Activated effector memory CD4-positive, alpha-beta T cell treated with Interleukin-2 at 50 U/mL for 16 hours (primary cell): ENCODE measurements at places on chromosomes 6 and 20.

DNA sequence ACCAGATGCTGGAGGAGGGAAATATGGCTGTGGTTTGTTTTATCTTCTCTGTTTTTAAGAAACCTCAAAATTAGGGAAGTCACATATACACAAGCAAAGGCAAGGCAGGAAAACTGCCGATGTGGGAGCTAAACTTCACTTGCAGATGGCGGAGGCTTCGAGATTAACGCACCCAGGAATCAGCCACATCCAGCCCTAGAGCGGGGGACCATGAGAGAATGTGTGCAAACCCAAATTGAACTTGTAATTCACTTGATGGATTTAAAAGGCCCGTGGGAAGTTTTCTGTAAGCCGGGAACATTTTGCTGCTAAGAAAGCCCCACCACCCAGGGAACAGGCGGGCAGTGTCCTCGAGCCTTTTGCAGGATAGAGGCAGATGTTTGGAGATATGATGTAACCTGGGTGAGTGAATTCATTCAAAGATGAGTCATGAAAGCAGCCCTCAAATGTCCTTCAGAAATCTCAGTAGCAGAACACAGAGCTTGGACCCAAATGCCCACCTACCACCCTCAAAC is 39.9 kb downstream of the PREX1 start:
- DNase-seq, result no peak

DNA sequence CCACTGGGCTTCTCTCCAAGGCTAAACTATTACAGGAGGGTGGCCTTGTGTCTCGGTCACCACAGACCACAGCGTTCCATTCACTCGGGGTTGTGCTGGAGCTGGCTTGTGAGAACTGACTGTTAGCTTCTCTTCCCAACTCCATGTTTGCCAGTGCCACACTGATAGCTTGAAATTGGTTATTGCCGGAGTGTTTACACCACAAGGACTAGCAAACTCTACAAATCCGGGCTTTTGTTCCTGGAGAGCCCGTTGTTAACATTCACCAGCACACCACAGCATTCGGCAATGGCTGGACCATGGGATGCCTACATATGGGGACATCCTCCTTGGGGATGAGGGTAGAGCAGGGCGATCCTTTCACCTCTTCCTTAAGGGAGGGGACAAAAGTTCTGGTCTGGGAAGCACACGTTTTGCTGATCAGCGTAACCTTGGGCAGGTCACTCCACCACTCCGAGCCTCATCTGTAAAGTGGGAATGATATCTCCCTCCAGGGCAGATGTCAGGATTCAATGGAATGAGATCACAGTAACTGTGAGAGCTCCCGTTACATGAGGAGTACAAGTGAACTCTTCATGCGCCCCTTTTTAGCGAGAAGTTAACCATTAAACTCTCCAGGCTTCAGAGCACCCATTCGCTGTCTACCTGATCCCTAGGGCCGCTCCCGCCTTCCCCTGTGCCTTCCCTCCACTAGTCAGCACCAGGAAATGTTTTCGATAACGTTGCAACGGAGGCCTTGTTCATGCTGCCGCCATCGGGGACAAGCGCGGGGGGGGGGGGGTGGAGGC is 41.7 kb upstream of the TTPAL start:
- DNase-seq, result no peak

GRCh38 chr20:25076201-25076600 is 5.7 kb downstream of the VSX1 start:
- DNase-seq, result no peak

- peak; percentile 10 for DNase-seq
These were observed 115.6 kb downstream of the TMEM170B start for GRCh38 chr6:11653028-11653583.

DNA sequence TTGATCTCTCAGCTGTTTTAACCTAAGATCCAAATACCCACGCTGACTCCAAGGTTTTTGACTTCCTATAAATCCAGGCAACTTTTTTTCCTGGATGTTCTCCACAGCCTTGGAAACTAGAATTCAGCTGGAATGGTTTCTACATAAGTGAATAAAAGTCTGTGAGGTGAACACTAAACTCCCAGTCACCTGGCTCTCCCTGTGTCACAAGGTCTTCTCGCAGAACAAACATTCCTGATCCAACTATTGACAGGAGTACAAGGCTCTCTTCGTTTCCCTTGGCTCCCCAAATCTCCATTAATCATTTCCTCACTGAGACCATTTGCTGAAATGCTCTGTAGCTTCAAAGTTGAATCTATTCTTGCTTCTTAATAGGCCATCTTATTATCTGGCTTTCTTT is 265.7 kb downstream of the ADGRG6 start:
- DNase-seq, result no peak

DNA sequence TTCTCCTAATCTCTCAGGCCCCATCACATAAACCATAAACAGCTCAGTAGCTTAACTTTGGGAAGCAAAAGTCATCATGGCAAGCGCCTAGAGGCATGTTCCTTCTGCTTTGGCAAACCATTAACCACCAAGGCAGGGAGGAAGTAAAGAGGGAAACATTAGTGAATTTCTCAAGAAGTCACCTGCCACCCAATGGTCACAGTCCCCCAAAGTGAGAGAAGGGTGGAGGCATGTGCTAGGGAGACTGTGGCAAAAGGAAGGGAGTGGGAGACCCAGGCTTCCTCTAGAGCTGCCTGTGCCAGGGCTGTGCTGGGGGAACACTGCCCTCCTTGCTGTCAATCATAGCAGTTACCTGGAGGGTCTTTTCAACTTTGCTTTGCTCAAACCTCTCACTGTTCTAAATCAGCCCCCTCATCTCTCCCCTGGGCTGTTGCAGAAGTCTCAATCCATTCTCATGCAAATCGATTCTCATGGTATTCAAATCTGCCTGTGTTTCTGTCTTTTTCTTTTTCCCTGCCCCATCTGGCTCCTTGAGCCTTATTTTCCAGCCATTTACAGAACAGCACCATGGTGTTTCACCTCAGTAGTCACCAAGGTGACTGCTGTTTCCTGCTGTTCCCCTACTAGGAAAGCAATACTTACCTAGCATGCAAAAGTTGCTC is 1.8 kb upstream of the RNF24 start:
- DNase-seq, result no peak

DNA sequence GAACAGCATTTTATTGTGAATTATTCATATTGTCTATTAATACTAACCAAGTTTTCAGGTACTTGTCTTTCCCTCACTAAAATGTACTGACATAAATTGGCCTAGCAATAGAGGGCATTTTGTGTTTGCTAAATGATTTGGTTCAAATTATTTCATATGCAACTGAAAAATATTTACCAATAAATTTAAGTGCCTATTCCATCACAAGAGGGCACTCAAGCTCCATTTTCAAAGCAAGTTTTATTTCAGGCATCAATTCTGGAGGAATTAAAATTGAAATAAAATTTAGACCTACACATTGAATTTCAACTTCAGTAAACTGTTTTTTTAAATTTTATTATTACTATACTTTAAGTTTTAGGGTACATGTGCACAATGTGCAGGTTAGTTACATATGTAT is 114.3 kb upstream of the SYNCRIP start:
- no peak for DNase-seq

GRCh38 chr6:75024828-75025227 is 181.0 kb downstream of the COL12A1 start:
- no peak for DNase-seq

GRCh38 chr20:49938173-49939163 is 2.3 kb downstream of the RNF114 start:
- no peak for DNase-seq

DNA sequence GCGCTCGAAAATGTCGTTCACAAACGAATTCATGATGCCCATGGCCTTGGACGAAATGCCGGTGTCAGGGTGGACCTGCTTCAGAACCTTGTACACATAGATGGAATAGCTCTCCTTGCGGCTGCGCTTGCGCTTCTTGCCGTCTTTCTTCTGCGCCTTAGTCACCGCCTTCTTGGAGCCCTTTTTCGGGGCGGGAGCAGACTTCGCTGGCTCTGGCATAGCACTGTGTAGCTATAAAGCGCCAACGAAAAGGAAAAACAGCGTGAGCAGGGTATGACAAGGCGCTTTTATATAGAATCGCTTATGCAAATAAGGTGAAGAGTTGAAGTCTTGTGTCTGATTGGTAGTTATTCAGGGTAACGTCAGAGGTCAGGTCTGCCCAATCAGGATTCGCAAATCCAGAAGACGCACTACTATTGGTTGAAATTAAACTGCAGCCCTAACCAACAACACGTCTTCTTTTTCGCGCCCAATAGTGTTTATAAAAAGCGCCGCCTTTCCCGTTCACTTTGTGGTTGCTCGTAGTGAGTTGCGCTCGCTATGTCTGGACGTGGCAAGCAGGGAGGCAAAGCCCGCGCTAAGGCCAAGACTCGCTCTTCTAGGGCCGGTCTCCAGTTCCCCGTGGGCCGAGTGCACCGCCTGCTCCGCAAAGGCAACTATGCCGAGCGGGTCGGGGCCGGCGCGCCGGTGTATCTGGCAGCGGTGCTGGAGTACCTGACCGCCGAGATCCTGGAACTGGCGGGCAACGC is 114.8 kb upstream of the PRSS16 start:
- peak; percentile 81 for DNase-seq

GRCh38 chr6:137486416-137486815 is 7.8 kb downstream of the OLIG3 start:
- DNase-seq, result no peak

DNA sequence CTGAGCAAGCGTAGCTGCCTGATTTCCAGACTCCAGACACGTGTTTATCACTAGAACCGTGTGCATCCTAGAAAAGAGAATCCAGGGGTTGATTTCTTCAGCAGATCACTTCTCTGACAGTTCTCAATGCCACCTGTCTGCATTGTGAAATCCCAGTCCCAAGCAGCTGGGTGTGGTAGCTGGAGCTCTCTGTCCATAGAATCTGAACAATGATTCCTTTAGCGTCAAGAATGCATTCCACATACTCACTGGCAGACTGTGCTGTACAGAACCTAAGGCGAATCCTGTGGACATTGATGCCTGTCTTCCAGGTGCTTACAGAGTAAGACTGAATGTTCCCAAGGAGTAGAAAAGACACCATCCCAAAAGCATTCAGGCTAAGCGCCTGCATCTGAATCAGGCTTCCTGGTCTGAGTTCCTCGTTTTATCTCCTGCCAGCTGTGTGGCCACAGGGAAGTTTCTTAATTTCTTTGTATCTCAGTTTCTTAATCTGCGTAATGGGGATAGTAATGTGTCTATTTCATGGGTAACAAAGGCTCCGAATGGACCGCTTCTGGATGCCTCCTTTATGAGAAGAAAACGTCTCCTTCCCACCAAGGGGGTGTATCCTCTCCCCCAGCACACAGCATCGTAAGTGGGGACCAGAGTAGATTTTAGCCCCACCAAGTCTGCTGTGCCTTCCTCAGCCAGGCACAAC is 10.4 kb upstream of the TRAF3IP2 start:
- DNase-seq, result no peak

- no peak for DNase-seq
These were observed 29.8 kb downstream of the TPD52L1 start for GRCh38 chr6:125183391-125183790.

DNA sequence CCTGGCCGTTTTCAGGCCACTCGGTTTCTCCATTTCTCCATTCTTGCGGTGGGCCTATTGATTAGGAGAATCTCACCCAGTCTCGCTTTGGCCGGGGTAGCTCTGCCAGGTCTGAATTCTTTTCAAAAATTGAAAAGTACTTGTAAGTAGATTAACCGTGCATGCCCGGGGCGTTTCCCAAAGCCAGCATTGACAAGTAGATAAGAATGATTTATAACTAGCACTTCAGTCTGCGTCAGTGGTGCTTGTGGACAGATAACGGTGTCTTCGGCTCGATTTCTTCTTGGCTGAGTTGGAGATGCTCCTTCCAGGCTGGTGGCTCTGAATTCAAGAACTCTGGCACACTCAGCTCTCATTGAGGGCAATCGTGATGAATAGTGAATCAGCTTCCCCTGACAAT is 29.0 kb downstream of the SLC24A3 start:
- no peak for DNase-seq
